Activated T-helper 1 cell treated with anti-CD3 and anti-CD28 coated beads, Interleukin-12 subunit alpha, Interleukin-12 subunit beta, Interleukin-2, Interleukin-4 antibody, amounts not matched to agents 30 ng/mL and 10 ng/mL and 1 ng/mL, durations not matched to agents 14 hours and 24 hours and 36 hours (primary cell): ENCODE measurements at places on chromosomes 5 and 9. TPM values are rescaled to one million over a fixed set of nuclear protein-coding genes. Genes with fewer than 3 reads are reported as not detected.

The PCDHGA5 gene
- 0.24 and 0.31 TPM in 2 replicates for total RNA-seq

The SLC45A2 gene
- 0.18 TPM in 1 of 2 replicates, not detected in the other for total RNA-seq

The NXNL2 gene
- total RNA-seq: not detected in 2 replicates

The CDH12 gene
- not detected in 2 replicates for total RNA-seq
